ENCODE measurements at places on chromosomes 1 and 21. TPM values are rescaled to one million over a fixed set of nuclear protein-coding genes. Genes with fewer than 3 reads are reported as not detected.

The LRRC8C gene
- 31.5 TPM for total RNA-seq

The CNR2 gene
- not detected for total RNA-seq

GRCh38 chr1:45925728-45926287, 122.4 kb downstream of the MAST2 start:
- DNase-seq = no peak

GRCh38 chr1:234996245-234996757, 132.3 kb downstream of the TOMM20 start:
- DNase-seq = no peak

The CNIH3 gene
- total RNA-seq = 1.8 TPM

DNA sequence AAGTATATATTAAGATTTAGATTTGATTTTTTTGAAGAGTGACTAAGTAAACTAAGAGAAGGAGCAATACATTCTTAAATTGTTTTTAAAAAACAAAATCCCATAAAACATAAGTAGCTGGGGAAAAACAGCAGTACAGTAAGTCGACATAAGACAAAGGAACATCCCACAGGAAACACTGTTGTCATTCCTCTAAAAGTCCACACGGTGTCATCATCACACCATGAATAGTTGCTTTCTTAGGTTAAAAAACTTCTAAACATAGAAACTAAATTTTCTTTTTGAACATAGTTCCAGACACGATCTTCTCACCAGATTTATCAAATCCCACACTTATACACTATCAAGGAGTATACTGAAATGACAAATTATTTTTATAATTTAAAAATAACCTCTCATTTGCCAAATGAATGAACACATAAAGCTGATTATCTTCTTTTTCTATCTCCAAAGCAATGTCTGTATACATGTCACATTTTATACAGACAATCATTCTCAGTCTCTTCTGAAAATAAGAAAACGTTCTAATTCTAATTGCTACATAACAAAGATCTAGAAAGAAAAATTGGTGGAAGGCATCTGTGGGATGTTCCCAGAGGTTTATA, 15.8 kb downstream of the ODF2L start:
- DNase-seq = no peak

DNA sequence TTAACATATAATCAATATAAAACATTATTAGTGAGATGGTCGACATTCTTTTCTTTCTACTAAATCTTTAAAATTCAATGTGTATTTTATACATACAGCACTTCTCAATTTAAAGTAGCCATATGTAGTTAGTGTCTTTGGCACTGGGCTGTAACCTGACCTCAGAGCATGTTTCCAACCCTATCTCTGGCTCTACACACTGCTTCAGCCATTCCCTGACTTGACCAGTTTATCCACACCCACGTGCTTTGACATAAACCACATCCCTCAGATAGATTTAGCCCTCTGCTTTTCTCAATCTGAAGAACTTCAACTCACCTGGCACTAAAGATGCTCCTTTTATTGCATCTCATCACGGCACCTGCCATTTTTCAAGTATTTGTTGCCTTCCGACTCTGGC, 58.3 kb downstream of the RGS2 start:
- DNase-seq = no peak

GRCh38 chr1:24047110-24047477, 64.8 kb downstream of the MYOM3 start:
- no peak for DNase-seq

- no peak for DNase-seq
Measured at GRCh38 chr1:161180639-161181038, 3.3 kb upstream of the B4GALT3 start.
